ENCODE measurements at places on chromosomes 6 and 20. TPM values are rescaled to one million over a fixed set of nuclear protein-coding genes. Genes with fewer than 3 reads are reported as not detected.

Gene NT5DC1
- 25.5 TPM for total RNA-seq

Gene BANF2
- not detected for total RNA-seq

Gene PSORS1C2
- total RNA-seq: not detected

Gene IL17F
- not detected for total RNA-seq

Gene TPD52L2
- 92.1 TPM for total RNA-seq

Gene SPDEF
- total RNA-seq: not detected

Gene KIAA0408
- 4.6 TPM for total RNA-seq

Gene TSBP1
- not detected for total RNA-seq

Gene GABRR1
- not detected for total RNA-seq

Gene ZSCAN26
- total RNA-seq: 11.2 TPM

Gene RRAGD
- 0.75 TPM for total RNA-seq

Gene RBPJL
- total RNA-seq: not detected

Gene OR12D3
- total RNA-seq: not detected

Gene SAMD3
- total RNA-seq: not detected

Gene NPEPL1
- 25.0 TPM for total RNA-seq

Gene WFDC10B
- not detected for total RNA-seq

Gene CALHM5
- 5.0 TPM for total RNA-seq
